Naive thymus-derived CD4-positive, alpha-beta T cell (primary cell): ENCODE measurements at places on chromosomes 3 and 15. TPM values are rescaled to one million over a fixed set of nuclear protein-coding genes. Genes with fewer than 3 reads are reported as not detected.

Gene ZNF385D
- not detected for polyA plus RNA-seq

- no peaks in the 10 kb centered on the region for H3K27me3 ChIP-seq
- H3K27ac ChIP-seq, result no peak overlapping the region
These were observed 346.8 kb upstream of the SATB1 start for GRCh38 chr3:18771931-18772330.

GRCh38 chr3:124246949-124247348, 255.0 kb upstream of the ROPN1 start:
- no peak overlapping the region for H3K27ac ChIP-seq
- DNase-seq, result no peak
- H3K36me3 ChIP-seq, result no peaks in the 10 kb centered on the region
- H3K4me3 ChIP-seq, result no peak overlapping the region

GRCh38 chr3:159187706-159188105, 385.9 kb downstream of the MFSD1 start:
- no peaks in the 10 kb centered on the region for H3K27me3 ChIP-seq
- no peaks in the 10 kb centered on the region for H3K36me3 ChIP-seq
- no peak overlapping the region for H3K27ac ChIP-seq
- DNase-seq, result no peak
- H3K4me1 ChIP-seq, result no peaks in the 10 kb centered on the region

- H3K4me3 ChIP-seq, result no peak overlapping the region
- DNase-seq, result no peak
- no peak overlapping the region for H3K27ac ChIP-seq
- no peaks in the 10 kb centered on the region for H3K27me3 ChIP-seq
These were observed 85.0 kb upstream of the GALNT15 start for GRCh38 chr3:16089521-16089920.

Gene TJP1
- not detected for polyA plus RNA-seq

GRCh38 chr3:156559321-156559720, 4.4 kb upstream of the SSR3 start:
- peaks cover 4% of the 10 kb centered on the region for H3K4me1 ChIP-seq
- no peak overlapping the region for H3K4me3 ChIP-seq
- H3K36me3 ChIP-seq, result no peaks in the 10 kb centered on the region
- no peak overlapping the region for H3K27ac ChIP-seq
- DNase-seq, result no peak
